ENCODE measurements at places on chromosomes 3 and 15. TPM values are rescaled to one million over a fixed set of nuclear protein-coding genes. Genes with fewer than 3 reads are reported as not detected.

The TLR9 gene
- 0.42 TPM for total RNA-seq

The INSYN1 gene
- total RNA-seq, result 0.82 TPM

The PLSCR5 gene
- total RNA-seq, result not detected

The NRROS gene
- 4.0 TPM for total RNA-seq

The GRK7 gene
- not detected for total RNA-seq

GRCh38 chr15:60325905-60326304, 71.9 kb downstream of the ANXA2 start:
- no peak for DNase-seq

DNA sequence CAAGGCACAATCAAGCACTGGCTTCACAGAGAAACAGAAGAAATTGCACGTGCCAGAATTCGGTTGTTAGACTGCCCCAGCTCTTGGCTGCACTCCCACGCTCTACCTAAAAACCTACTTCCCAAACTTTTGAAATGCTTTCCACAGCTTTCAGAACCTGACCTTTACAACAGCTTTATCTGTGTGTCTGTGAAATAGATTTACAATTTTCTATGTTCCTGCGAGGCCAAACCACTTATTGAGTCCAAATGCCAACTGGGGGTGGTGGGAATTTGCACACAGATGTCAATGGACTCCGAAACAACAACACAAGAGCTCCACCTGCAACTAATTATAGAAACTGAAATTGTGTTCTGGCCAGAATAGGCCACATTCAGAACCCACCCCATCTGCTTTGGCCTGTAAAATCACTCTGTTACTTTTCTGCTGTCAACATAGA, 44.6 kb downstream of the ERC2 start:
- DNase-seq, result no peak

GRCh38 chr3:5201536-5201935, 14.0 kb downstream of the EDEM1 start:
- no peak for DNase-seq

- no peak for DNase-seq
Observed at GRCh38 chr3:154123906-154124305, 2.7 kb downstream of the ARHGEF26 start.
